ENCODE measurements at places on chromosomes 1 and 21. TPM values are rescaled to one million over a fixed set of nuclear protein-coding genes. Genes with fewer than 3 reads are reported as not detected.

DNA sequence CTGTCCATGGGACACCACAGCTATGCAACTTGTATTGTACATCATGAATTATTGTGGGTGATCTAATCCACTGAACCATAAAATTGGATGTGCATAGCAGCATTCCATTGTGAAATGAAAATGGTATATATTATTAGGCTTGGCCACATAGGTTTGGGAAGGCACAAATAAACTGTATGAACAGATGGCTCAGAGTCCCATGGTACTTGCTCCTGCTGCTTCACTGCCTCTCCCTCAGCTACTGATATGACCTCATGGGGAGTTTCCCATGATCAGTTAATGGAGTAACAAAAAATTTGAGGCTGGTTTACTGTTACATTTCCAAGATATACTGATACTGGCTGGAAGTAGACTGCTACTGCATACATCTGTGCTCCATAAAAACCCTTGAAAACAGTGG is 152.7 kb upstream of the NEGR1 start:
- no peak overlapping the region for H3K4me3 ChIP-seq
- no peaks in the 10 kb centered on the region for H3K27me3 ChIP-seq
- no peaks in the 10 kb centered on the region for H3K4me1 ChIP-seq
- no peak for DNase-seq

Gene GLMP
- total RNA-seq: 68.5 TPM

GRCh38 chr1:117367046-117368025 is at the start of gene MAN1A2:
Gene MAN1A2 (plus strand): TSS chr1:117367449. CDS start chr1:117368184, 735 bp downstream.
- H3K36me3 ChIP-seq: no peaks in the 10 kb centered on the region
- peak; percentile 84 for DNase-seq
- no peaks in the 10 kb centered on the region for H3K4me1 ChIP-seq
- H3K27me3 ChIP-seq: no peaks in the 10 kb centered on the region

DNA sequence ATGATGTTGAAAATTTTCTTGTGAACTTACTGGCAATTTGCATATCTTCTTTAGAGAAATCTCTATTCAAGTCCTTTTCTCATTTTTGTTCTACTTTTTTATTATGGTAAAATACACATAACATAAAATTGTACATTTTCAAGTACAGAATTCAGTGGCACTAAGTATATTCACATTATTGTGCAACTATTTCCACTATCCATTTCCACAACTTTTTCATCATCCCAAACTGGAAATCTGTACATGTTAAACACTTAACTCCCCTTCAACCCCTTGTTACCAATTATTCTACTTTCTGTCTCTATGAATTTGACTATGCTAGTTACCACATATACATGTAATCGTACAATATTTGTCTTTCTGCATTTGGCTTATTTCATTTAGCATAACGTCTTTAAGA is 19.4 kb downstream of the EPS15 start:
- H3K4me3 ChIP-seq: no peak overlapping the region
- H3K27me3 ChIP-seq: no peaks in the 10 kb centered on the region
- H3K4me1 ChIP-seq: no peaks in the 10 kb centered on the region
- H3K36me3 ChIP-seq: no peaks in the 10 kb centered on the region
- H3K27ac ChIP-seq: no peak overlapping the region
- no peak for DNase-seq

Gene LDLRAD1
- total RNA-seq: not detected

Gene ADARB1
- total RNA-seq: 19.9 TPM

DNA sequence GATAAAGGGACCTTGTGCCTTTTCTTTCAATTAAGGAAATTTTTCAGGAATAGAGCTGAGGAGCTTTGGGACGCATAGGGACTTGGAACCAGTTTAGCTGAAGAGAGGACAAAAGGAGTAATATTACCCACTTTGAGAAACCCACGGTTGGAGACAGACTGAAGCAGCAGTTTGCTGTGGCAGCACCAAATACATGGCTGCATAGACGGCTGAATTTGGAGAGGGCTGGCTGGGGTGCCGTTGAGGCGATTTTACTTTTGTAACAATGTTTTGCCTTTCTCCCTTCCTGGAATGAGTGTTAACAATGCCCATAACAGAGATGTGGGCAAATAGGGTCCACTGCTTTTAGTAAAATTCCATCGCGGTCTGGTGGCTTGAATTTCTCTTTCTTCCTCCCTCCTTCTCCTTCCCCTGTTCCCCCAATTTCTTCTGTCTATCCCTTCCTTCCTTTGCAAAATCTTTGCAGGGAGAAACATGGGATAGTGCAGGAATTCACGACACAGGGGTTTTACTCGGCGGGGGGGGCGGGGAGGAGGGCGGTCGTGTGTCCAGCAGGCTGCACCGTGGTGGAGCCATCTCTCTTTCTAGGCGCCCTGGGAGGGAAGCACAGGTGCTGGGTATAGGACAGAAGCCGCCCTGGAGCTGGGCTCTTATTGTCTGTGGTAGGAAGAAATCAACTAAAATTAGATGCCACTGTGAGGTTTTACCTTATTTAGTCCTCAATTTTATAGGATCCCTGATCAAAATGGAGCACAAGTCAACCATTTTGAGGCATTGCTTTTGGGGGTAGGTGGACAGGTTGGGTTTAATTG is 6.8 kb downstream of the LHX4 start:
- DNase-seq: no peak
- H3K4me1 ChIP-seq: peaks cover 6% of the 10 kb centered on the region
- peaks cover 11% of the 10 kb centered on the region for H3K27me3 ChIP-seq
- no peaks in the 10 kb centered on the region for H3K36me3 ChIP-seq

Gene DNAJC8
- total RNA-seq: 76.4 TPM

GRCh38 chr1:223628233-223629125 is 37.0 kb downstream of the CAPN8 start:
- no peaks in the 10 kb centered on the region for H3K27me3 ChIP-seq
- H3K4me1 ChIP-seq: no peaks in the 10 kb centered on the region
- H3K36me3 ChIP-seq: no peaks in the 10 kb centered on the region
- H3K4me3 ChIP-seq: no peak overlapping the region
- no peak overlapping the region for H3K27ac ChIP-seq

- H3K4me3 ChIP-seq: no peak overlapping the region
- no peaks in the 10 kb centered on the region for H3K36me3 ChIP-seq
- no peak for DNase-seq
These were observed 82.8 kb upstream of the SLC44A3 start for GRCh38 chr1:94737124-94737998.

Gene RAP1GAP
- 0.32 TPM for total RNA-seq

DNA sequence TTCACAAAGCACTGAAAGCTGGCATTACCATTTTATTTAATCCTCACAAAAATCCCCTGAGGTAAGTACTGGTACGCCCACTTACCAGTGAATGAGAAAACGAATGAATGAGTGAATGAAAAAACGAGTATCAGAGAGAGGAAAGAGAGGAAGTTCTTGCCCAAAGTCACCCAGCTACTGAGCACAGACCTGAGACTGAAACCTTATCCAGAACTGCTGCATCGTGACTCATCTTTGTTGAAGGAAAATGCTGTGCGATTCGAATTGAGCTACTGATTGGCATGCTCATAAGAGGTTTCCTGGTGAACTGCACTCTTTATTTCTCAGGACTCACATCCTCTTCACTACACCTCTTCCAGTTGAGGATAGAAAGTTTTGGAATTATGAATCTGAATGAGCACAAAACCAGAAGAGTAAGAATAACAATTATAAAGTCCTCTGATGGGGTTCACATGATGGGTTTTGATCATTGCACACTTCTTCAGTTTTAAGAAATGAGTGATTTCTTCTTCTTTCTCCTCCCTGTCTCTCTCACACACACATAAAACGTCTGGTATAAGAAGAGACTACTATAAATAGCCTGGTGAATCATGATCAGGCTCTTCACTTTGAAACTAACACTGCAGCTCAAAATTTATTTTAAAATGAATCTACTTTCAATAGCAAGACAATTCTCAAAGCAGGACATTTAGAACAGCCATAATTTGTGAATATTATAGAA is 32.1 kb downstream of the IL12RB2 start:
- no peaks in the 10 kb centered on the region for H3K36me3 ChIP-seq
- no peak for DNase-seq
- H3K4me1 ChIP-seq: no peaks in the 10 kb centered on the region

GRCh38 chr1:56359056-56359455 is 220.3 kb downstream of the PLPP3 start:
- no peaks in the 10 kb centered on the region for H3K27me3 ChIP-seq
- DNase-seq: no peak
- H3K4me1 ChIP-seq: no peaks in the 10 kb centered on the region
- H3K36me3 ChIP-seq: no peaks in the 10 kb centered on the region
- no peak overlapping the region for H3K4me3 ChIP-seq

- H3K36me3 ChIP-seq: no peaks in the 10 kb centered on the region
- H3K27me3 ChIP-seq: peaks cover 52% of the 10 kb centered on the region
- peak overlapping the region; percentile 40 for H3K4me3 ChIP-seq
- no peak for DNase-seq
- H3K27ac ChIP-seq: no peak overlapping the region
These were observed 525 bp downstream of the RYR2 start for GRCh38 chr1:237042526-237042891.

Gene INKA2
- total RNA-seq: 4.6 TPM

Gene POGK
- 29.5 TPM for total RNA-seq

DNA sequence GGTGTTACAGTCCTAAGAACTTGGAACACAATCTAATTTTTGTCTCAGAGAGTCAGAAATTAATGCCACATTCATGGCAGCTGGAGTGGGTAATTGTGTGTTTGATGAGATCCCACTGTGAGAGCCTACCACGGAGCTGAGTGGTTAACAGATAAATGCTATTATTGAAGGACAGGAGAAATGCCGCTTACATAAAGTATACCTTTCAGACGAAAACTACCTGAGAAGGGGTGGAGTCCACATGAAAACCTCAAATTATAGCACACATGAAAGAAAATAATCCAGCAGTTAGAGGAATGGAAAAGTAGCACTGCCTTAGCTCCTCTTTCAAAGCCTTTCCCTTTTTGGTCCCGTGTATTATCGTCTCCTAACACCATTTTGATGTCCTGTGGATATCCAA is 133.0 kb downstream of the BACH1 start:
- H3K27me3 ChIP-seq: no peaks in the 10 kb centered on the region
- no peaks in the 10 kb centered on the region for H3K4me1 ChIP-seq
- H3K36me3 ChIP-seq: no peaks in the 10 kb centered on the region
- DNase-seq: no peak
- no peak overlapping the region for H3K4me3 ChIP-seq

- H3K36me3 ChIP-seq: no peaks in the 10 kb centered on the region
- no peak overlapping the region for H3K4me3 ChIP-seq
- H3K4me1 ChIP-seq: no peaks in the 10 kb centered on the region
- no peak overlapping the region for H3K27ac ChIP-seq
- no peak for DNase-seq
- H3K27me3 ChIP-seq: no peaks in the 10 kb centered on the region
These were observed 37.2 kb downstream of the NUP210L start for GRCh38 chr1:154117642-154118041.

DNA sequence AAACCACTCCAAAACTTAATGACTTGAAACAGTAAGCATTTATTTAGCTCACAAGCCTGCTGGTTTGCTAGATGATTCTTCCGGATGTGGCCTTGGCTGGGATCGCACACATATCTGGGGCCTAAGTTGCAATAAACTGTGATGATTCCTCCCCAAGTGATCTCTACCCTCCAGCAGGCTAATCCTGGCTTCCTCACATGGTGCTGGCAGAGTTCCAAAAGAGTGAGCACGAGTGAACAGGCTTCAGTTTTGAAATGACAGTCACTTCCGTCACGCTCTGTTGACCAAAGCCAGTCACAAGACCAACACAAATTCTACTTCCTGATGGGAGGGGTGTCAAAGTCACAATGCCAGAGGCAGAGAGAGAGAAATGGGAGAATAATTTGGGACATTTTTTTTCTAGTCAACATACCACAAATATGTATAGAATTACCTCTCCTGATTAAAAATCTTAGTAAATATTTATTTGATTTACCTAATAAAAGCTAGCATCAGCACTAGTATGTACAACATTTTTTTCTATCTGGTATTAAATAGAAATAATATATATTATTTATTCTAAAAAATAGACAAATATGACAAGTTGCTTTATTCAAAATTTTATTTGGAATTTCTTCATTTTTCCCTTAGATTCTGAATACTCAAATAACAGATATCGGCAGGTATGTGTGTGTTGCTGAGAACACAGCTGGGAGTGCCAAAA is 292.7 kb downstream of the TPR start:
- DNase-seq: peak; percentile 55
- no peaks in the 10 kb centered on the region for H3K36me3 ChIP-seq
- H3K4me1 ChIP-seq: no peaks in the 10 kb centered on the region
- no peak overlapping the region for H3K27ac ChIP-seq
- H3K4me3 ChIP-seq: no peak overlapping the region
- H3K27me3 ChIP-seq: no peaks in the 10 kb centered on the region

DNA sequence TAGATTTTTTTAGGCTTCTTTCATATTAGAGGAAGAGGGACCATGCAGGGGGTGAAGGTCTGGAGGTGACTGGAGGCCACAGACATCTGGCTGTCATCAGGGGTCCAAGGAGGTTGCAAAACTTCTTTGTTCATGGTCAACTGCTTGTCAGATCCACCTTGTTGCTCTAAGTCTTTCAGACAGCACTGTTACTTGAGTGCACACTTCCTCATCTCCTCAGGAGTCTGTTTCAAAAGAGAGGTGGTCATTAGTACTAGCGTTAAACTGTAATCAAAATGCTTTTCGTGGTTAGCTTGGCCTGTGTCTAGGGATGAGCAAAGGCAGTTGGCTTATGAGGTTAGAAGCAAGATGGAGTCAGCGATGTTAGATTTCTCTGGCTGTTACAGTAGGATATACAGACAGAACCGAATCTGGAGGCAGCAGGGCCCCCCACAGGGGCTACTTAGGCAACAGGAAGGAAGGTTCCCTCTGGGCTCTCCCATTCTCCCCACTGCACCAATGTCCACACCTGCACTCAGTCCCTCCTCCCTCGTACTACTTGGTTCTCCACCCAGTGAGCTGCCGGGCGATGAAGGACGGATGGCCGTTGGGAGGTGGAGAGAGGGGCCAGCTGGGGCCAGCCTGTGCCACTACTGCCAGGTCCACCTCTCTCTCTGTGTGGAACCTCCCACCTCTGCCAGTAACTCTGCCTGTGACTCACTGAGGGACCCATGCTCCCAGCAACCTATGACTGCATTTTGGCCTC is 57.2 kb downstream of the TOR1AIP2 start:
- no peak overlapping the region for H3K4me3 ChIP-seq
- H3K4me1 ChIP-seq: no peaks in the 10 kb centered on the region
- H3K27me3 ChIP-seq: no peaks in the 10 kb centered on the region

DNA sequence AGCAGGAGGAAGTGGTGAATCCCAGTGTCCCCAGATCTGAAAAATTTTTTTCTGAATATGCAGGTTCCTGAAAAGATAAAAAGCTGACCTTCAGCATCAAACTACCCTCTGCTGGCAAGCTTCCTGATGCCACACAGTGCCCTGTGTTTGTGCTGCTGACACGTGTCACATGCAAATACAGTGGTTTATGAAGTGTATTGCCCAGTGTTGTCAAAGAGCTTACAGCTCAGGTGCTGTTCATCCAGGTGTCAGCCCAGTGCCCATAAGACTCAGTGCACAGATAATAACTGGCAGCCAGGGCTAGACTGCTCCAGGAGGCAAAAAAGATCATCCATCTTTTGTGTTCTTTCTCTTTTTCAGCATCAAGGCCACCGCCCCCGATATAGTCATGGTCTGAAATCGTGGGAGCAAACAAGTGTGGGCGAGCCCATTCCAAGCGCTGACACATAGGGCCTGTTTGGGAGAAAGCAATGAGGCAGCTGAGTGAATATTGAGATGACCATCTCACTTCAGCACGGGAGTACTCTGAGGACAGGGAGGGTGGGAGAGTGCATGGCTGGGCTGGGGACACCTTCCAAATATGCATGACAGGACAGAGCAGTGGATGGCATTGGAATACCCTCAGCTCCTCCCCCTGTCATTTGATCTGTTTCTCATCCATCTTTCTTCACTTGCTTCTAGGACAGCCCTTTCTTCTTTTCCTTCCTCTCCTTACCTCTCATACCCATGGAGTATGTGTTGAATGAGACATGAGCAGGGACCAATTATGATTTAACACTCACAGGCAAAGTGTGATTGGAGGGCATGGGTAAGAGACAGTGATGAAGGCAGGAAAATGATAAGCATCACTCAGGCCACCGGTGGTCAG is 6.4 kb upstream of the KCNK1 start:
- H3K27ac ChIP-seq: no peak overlapping the region
- H3K36me3 ChIP-seq: no peaks in the 10 kb centered on the region
- H3K27me3 ChIP-seq: no peaks in the 10 kb centered on the region
- no peak overlapping the region for H3K4me3 ChIP-seq
- no peaks in the 10 kb centered on the region for H3K4me1 ChIP-seq
